Fibroblast of skin of back (primary cell): ENCODE measurements at places on chromosomes 5 and 9.
A peak's percentile ranks its signal among the peaks of the same experiment; 100 is the strongest.

- DNase-seq: no peak
Measured at GRCh38 chr9:127170652-127171051, 48.2 kb upstream of the ANGPTL2 start.

GRCh38 chr5:179373961-179374505 lies 28.8 kb upstream of the ADAMTS2 start:
- no peak for DNase-seq

GRCh38 chr9:126773004-126773607 lies 31.7 kb upstream of the ZBTB43 start:
- no peak for DNase-seq

GRCh38 chr9:129486756-129487657 lies 133.9 kb downstream of the C9orf50 start:
- no peak for DNase-seq

GRCh38 chr9:99085949-99086948 lies 18.7 kb upstream of the TGFBR1 start:
- peak; percentile 91 for DNase-seq

DNA sequence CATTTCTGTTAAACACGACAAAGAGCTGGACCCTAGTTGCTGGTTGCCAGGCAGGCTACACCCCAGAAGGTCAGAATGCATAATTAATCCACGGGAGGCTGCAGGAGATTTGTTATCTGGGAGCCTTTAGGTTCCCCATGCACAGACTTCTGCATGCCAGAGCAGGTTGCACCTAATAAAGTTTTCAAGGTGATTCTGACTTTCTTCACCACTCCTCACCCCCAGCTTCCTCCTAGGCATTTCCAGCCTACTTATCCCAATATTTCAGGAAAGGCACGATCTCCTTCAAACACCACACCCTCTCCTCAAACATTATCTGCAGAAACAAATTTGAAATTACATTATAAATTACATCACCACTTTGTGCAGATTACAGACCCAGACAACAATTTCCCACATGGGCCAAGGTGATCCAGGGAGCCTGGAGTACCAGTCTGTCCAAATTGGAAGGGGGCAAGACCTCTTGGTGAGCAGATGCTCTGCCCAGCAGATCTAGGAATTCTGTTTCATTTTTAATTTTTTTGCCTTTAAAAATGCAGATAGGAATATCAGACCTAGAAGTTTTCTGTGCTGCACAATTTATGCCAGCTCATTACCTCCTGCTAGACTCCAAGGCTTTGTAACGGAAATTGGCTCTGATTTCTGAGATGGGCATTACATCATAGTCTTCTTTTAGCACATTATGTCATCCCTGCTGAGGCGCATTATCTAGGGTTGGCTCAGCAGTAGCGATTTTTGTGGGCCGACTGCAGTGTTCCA lies 363.4 kb upstream of the SLC30A5 start:
- peak; percentile 88 for DNase-seq

- DNase-seq: no peak
Measured at GRCh38 chr9:34399729-34400128, 23.0 kb upstream of the MYORG start.
